Skin of body (tissue), 3 donors: ENCODE measurements at places on chromosomes 5 and 9.

GRCh38 chr5:127564002-127564769 is 46.7 kb downstream of the PRRC1 start:
- no peak for DNase-seq

DNA sequence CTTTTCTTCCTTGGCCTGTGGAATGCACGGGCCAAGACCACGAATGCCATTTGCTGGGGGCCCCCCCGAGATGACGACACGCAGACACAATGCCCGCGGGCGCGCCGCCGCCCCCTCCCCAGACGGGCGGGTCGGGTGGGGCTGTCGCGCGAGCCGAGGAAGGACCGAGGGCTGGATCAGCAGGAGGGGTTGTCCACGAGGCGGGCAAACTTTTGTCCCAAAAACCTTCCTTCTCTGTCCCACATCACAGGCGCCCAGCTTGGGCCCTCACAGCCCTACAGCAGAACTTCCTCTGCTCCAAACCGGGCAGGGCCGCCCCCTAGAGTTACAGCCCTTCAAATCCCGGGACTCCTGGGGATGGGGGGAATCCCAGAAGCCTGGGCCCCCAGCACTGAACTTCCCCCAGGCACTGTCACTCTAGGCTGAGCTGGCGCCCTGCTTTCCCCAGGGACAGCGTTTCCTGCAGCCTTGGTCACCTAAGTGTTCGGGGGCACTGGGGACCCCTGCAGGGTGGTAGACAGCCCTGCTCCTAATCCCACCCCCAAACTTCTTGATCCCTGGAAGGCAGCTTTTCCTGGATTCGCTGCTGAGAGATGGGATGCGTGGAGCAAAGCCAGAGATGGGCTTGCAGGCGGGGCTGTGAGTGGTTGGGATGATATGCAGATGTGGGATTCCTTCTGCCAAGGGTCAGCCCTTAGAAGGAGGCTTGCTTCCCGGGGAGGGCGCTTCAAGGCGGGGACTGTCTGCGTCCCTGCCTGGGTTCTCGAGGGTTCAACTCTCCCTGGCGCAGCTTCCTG is 980 bp downstream of the COL5A1 start:
- DNase-seq, result peak; percentile 79

GRCh38 chr5:168853972-168854371 is 274.8 kb upstream of the PANK3 start:
- DNase-seq, result no peak

DNA sequence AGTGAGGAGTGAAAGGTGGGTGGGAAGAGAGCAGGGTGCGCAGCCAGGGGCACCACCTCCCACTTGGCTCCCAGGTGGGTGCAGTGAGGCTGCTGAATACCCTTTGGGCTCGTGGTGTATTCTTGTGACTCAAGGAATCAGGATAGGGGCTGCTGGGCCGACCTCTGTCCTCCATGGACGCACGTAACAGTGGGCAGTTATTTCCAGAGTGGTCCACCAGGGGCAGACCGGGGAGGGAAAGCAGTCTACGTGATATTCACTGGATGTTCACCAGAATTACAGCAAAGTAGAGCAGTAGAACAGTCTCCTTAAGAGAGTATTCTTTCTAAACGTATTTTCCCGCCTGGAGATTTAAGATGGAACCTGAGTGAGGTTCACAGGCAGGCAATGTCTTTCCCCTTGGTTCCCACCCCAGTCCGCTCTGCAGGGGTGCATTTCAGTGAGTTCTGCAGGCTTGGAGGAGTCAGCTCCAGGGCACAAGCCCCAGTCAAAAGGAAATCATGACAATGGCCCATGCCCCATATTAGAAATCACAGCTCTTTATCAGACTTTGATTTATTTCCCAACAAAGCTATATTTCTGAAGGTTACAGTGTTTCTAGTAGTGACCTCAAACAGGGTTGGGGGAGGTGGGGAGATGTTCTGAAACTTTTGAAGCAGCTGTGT is 88.7 kb downstream of the SYK start:
- no peak for DNase-seq

- no peak for DNase-seq
Measured at GRCh38 chr9:81565609-81566008, 123.7 kb downstream of the TLE1 start.

GRCh38 chr9:127778280-127779135 is at the start of gene SH2D3C:
SH2D3C (minus strand) TSS chr9:127778666; CDS start chr9:127778627, 39 bp downstream.
- DNase-seq, result no peak

DNA sequence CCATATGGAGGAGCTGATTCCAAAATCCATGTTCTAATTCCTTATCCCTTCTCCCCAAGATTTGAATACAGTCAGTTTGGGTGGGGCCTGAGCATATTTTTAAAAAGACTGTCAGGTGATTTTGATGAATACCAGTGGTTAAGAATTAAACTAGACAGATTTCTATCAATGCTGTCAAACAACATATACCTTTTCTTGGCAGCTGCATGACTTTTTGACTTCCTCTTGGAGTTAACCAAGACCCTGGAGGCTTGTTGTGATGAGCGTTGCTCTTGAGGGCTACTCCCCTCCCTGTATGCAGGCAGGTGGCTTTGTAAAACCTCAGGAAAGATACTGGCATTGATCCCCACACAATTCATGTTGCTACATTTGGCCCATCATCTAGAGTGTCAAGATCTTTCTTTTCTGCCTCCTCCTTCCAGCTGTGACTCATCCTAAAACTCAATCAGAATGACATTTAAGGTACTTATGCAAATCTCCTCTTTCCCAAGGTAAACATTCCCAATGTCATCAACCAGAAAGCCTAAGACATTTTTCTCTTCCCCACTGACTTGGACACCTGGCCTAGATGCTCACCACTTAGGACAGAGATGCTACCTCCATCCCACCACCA is 61.7 kb downstream of the PPP2R2B start:
- no peak for DNase-seq
